Right kidney (tissue), 9 donors: ENCODE measurements at places on chromosomes 2 and 18.

GRCh38 chr2:238846628-238847418 lies 1.1 kb upstream of the TWIST2 start:
- peak; percentile 81 for DNase-seq

GRCh38 chr18:77114415-77115191 lies 18.0 kb downstream of the MBP start:
- no peak for DNase-seq

- DNase-seq = no peak
Observed at GRCh38 chr2:8822218-8822617, 15.2 kb downstream of the KIDINS220 start.

GRCh38 chr18:58221060-58221725 lies 177.2 kb downstream of the NEDD4L start:
- no peak for DNase-seq

GRCh38 chr2:75424936-75425619 lies 135.7 kb downstream of the EVA1A start:
- DNase-seq = no peak

GRCh38 chr18:57959278-57959677 lies 84.7 kb upstream of the NEDD4L start:
- DNase-seq = peak; percentile 16

GRCh38 chr2:237888389-237888788 lies 29.0 kb downstream of the RAMP1 start:
- no peak for DNase-seq

DNA sequence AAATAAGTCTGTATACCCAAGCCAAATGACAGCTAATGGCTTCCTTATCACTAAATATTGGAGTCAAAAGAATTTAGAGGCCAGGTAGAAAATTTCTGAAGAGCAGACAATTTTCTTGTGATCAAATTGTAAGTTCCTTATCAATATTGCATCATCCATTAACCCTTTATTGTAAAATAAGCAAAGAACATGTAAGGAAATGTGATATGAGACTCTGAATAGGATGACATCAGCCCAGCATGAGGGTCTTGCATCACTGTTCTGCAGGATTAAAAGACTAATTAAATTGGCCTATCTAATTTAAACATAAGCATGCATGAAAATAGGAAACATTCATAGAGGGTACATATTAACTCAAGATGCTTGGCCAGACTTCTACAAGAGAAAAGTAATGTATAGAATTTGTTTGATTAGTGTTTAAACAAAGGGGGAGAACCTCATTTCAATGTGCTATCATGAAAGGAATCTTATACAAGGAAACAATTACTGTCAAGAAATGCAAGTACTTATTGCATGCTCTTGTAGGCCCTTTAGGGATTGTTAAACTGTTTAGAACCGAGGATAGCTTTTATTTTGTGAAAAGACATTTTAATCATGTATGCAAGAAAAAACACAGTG lies 302.9 kb downstream of the PRKCE start:
- no peak for DNase-seq

GRCh38 chr2:12896318-12896982 lies 179.7 kb downstream of the TRIB2 start:
- peak; percentile 20 for DNase-seq

- DNase-seq = no peak
Observed at GRCh38 chr2:179614121-179614520, 247.3 kb downstream of the ZNF385B start.

DNA sequence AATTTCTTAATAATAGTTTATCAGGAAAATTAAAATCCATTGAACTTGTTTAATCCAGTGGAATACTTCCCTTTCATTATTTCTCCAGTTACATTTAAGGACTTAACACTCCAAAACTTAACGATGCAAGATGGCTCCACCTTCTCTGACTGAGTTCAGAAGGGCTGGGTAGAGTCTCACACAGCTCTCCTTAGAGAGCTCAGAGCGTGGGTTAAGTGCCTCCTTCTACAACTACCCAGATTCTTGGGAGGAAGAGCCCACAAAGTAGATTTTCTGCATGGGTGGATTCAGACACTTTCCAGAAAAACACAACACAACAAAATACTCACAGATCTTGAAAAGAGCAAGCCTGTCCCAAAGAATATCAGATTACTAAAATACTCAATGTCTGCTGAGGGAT lies 130.6 kb downstream of the THADA start:
- no peak for DNase-seq

DNA sequence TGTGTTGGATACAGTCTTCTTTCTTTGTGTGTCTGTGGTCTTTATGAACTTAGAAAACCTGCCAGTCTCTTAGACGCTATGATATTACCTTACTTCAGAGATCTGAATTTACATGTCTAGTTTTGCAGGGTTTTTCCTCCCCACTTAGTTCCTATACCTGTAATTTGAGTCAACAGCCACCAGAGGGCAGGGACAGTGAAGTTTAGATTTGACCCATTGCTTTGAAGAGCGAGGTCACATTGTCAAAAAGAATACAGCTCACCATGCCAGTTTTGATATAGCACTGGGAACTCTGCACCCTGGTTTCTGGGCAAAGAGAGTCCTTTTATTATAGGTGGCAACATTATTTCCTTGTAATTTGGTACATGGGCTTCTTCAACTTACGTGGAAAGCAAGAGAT lies 102.3 kb downstream of the MAPK4 start:
- no peak for DNase-seq

- no peak for DNase-seq
Observed at GRCh38 chr2:189363559-189363958, 77.7 kb upstream of the WDR75 start.

DNA sequence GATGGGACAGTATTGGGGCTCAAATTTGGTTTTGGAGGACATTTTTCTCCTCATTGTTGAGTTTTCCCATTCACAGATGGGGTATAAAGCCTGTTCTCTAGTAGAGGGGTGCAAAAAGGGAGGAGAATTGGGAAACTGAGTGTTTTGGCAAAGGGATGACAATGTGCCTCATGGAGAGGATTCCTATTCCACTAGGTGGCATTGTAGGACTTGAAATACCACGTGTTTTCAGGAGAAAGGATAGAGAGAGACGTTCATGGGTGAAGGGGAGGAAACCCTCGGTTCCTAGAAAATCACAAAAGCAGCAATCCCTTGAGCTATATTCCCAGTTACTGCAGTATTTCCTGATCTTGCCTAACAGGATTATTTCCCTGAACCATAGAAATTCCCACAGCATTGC lies 113.7 kb upstream of the SRD5A2 start:
- no peak for DNase-seq

DNA sequence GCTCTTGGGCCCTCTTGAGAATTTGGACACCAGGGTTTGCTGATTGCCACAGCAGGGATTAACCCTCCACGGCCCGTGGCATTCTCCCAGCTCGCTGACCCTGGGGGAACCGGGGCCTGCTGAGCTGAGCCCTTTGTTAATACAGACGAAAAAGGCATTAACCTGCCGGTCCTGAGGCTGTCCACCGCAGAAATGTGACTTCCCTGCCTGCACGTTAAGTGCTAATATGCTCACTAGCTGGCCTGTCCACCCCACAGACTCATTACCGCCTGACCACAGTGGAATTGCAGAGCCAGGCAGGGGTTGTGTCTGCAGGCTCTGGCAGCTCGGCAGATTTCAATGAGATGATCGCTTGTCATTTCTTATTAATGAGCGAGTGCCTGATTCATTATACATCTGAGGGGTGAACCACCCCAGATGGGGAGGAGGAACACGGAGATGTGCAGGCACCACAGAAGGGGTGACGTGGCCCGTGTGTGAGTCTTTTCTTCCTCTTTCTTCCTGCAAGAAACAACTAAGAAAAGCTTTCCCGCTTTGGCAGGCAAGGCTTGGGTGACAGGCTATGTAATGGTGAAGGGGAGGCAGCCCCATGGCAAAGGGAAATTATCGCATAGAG lies 126.0 kb downstream of the GLI2 start:
- DNase-seq = no peak

DNA sequence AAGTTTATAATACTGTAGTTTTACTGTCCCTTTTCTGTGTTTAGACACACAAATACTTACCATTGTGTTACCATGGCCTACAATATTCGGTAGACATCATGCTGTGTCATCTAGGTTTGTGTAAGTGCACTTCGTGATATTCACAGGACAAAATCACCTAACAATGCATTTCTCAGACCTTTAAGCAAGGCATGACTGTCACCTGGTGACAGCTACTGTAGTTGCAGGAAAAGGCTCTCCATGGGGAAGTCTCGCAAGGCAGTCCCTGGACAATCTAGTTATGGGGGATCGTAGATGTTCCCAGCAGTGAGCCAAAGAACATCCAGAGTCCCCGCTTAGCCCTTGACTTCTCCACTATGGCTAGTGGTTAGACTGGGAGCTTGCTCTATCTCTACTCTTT lies 73.1 kb downstream of the EIF2AK3 start:
- DNase-seq = no peak

DNA sequence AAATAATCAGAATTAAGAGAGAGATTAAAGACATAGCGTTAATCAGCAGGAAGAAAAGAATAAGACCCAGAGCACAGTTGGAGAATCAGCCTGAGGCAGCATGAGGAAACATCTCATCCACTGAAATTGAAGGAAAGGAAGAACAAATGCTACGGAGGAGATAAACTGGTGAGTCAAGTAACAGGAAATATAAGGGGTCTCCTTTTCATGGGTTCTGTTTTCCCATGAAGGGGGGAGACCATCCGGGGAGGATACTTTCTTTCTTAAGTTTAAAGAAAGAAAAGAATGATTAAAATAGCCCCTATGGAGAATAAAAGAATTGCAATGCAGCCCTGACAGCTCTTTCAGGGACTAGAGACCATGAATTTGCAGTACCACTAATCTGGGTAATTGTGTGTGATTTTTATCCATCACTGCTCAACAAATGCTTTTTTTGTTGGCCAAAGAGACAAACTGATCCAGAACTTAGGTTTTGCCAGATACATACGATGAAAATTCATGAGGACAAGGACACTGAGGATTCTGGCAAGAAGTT lies 17.7 kb downstream of the ROCK2 start:
- no peak for DNase-seq

GRCh38 chr2:223725494-223725893 lies 111.9 kb downstream of the AP1S3 start:
- DNase-seq = peak; percentile 47

DNA sequence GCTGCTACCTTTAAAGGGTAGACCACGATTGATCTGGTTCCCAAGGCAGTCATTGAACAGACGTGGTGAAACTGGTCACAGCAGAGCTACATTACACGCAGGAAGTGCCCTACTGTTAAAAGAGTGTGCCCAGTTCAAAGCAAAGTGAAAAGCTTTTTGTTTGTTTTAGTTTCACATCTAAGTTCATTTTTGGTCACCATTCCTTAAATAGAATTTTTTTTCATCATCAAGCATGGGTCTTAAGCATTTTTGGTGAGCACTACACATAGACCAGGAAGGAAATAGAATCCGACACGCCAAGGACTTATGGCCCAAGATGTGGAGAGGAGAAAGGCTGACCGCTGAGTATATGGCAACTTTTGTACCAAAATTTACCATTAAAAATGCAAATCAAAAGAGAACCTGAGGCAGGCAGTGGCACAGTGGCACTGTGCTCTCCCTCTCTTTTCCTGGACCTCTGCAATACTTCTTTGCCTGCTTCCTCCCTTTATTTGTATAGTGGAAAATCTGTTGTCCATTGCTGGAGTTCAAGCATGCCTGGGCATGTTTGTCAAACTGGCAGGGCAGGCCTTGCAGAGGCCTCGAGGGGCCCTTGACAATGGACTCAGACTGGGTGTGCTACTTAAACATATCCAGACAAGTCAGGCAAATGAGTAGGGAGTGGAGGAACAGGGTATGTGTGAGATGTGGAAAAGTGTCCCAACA lies 42.6 kb upstream of the HNRNPA3 start:
- no peak for DNase-seq

DNA sequence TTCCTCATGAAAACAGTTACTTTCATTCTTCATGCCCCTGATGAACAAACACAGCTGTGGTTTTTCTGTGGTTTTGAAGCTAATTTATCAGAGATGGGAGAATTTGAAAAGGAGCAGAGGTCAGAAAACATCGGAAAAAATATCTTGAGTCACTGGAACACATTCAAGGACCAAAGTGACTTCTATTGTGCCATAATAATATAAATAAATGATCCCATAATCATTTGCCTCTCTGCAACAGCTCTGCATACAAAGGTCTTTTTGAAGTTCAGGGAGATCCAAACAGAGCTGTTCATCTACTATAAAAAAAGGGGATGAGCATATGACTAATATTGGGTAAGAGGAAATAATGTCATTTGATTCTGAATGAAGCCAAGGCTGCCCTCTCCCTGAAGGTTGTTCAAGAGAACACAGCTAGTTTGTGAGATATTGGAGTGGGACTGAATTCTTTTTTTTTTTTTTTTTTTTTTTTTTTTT lies 201.3 kb upstream of the GALNT5 start:
- no peak for DNase-seq

- no peak for DNase-seq
Observed at GRCh38 chr2:6951046-6951445, 33.8 kb downstream of the RNF144A start.

DNA sequence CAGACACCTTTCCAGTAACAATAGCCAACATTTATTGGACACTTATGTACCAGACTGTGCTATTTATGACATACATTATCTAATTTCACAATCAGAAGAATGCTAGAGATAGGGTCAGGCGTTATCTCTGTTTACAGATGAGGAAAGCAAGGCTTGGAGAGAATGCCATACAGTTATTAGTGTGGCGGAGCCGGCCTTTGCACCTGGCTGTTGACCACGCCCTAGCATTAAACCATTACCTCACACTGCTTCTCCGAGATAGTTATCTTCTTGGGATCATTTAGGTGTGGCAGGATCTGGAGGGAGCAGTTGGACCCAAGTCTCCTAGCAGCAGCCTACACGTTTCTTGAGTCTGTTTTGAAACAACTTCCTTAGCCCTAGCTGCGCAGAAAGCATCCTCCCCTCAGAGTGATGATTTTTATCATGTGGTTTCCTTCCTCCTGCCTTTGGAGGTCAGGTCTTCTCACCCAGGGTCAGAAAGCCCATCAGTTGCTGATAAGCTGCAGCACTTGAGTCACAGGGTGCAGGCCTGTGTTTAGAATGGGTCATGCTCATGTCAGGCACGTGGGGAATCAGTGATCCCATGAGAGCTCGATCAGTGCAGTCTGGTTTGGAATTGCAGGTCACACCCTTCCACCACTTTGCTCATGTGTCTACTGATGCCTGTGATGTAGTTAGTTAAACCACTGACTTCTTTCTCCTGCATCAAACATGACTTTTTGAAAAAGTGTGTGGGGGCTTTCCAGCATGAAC lies 118.2 kb downstream of the SPTBN1 start:
- DNase-seq = no peak

DNA sequence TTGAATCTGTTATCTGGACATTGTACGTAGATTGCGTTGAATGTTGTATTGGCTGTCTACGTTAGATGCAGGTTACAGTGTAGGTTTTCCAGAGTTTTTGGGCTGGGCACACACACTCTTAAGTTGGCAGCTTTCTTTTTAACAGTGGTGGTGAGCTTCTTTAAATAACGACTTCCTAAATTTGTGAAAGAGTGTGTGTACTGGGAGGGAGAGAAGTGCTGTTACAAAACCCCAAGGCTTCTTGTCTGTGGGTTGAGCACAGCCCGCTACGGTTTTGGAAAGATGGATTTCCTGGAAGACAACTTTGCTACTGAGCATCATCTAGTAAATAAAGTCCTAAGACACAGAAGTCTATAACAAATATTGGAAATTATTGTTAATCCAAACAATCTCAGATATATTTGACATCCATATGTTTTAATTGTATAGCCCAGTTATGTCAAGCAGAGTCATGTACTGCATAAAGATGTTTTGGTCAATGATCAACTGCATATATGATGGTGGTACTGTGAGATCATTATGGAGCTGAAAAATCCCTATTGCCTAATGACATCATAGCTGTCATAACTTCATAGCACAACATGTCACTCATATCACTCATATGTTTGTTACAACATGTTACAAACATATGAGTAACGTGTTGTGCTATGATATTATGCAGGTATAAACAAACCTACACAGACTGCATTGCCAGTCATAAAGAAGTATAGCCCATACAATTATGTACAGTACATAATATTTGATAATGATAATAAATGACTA lies 7.9 kb upstream of the THUMPD2 start:
- DNase-seq = no peak
